ENCODE measurements at places on chromosomes 5 and 9.

- DNase-seq = no peak
These were observed 7.2 kb downstream of the C1QTNF2 start for GRCh38 chr5:160363211-160363610.

- no peak for DNase-seq
These were observed 4.0 kb upstream of the RANBP3L start for GRCh38 chr5:36305571-36306326.

DNA sequence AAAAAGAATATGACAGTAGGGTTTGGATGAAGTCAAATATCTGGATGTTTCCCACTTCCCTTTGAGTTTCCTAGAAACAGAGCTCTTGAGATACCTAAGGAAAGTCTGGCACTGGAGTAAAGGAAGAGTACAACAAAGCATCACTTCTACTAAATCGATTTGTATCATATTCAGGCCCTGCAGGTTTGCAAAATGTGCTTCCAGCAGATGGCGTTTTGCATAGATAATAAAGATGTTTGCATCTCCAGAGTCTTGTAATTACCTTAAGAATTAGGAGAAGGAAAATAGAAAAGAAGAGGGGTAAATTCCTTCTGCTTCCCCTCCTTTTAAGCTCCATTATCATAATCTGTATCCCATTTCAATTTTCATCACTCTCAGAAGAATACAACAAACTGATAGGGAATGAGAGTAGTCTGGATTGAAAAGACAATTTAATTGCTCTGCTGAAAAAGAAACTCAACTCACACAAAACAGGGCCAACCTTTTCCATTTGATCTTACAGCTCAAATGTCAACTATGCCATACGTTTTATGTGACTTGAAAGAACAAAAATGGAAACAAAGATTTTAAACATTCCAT, 380.4 kb downstream of the PTPRD start:
- no peak for DNase-seq

- no peak for DNase-seq
These were observed 71.7 kb downstream of the PCSK5 start for GRCh38 chr9:75962013-75962661.

GRCh38 chr9:135294836-135295235, 184.7 kb upstream of the PPP1R26 start:
- DNase-seq = no peak

DNA sequence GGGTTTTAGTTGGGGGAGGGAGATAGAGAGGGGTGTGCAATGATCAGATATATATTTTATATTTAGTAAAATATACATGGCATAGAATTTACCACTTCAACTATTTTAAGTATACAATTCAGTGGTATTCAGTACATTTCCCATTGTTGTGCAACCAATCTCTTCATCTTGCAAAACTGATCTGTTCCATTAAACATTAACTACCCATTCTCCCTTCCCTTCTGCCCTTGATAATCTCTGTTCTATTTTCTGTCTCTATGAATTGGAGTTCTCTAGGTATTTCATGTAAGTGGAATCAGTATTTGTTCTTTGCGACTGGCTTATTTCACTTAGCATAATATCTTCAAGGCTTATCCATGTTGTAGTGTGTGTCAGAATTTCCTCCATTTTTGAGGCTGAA, 38.6 kb downstream of the TGFBI start:
- DNase-seq = no peak

DNA sequence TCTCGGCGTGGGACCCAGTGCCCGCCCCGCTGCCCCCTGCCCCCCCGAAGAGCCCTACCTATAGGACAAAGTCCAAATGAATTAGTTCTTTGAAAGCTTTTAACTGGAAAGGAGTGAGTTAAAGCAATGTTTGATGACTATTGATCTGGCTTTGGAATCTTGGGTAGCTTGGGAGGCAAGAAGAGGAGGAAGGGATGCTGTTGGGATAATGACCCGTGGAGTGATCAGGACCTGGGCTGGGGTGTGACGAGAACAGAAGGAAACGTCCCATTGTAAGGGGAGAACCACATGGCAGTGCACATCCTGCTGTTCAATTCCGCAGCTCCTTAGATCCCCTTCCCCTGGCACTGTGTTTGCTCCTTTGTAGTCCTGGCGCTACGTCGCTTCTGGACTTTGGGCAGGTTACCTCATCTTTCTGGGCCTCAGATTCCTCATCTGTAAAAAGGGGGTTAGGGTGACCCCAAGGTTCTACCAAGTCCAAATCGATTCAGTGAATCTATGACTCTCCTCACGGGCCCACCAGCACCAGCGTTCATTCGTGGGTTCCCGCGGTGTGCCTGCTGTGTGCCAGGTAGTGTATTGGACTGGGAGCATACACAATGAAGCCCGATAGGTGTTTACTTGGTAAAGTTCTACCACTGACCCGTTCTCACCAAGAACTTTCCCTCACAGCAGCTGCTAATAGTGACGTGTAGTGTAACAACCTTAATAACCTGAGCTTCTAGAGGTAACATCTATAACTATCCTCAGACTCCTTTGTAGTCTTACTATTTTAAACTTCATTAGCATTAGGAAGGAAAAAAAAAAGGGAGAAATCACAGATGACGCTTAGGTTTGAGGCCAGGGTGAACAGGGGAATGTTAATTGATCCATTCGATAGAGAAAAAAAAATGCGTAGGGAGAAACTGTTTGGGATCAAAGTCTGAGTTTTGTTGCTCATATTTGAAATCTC, 1.1 kb upstream of the NADK2 start:
- no peak for DNase-seq

- no peak for DNase-seq
These were observed 52.3 kb downstream of the WDR36 start for GRCh38 chr5:111144352-111144930.

DNA sequence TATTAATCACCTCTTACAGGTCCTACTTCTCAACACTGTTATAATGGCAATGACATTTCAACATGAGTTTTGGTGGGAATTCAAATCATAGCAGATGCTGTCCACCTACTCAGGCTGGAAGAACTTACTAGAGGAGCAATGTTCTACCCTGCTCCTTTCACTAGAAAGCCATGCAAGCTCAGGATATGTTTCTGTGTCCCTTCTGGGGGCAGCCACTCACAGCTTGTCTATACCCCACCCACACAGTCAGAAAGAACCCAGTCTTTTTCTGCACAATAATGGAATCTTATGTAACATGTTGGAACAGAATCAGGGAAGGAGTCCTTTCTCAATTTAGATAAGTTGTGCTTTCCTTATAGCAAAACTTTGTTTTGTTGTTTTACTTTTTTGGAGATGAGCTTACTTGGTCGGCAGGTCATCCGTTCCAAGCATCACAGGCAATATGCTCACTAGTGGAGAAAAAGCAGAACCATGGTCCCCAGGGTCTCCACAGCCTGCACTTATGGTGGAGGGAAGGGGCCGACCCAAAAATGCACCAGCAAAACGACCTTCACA, 53.3 kb upstream of the ICE1 start:
- no peak for DNase-seq

GRCh38 chr9:17328331-17328730, 193.5 kb downstream of the CNTLN start:
- DNase-seq = no peak

DNA sequence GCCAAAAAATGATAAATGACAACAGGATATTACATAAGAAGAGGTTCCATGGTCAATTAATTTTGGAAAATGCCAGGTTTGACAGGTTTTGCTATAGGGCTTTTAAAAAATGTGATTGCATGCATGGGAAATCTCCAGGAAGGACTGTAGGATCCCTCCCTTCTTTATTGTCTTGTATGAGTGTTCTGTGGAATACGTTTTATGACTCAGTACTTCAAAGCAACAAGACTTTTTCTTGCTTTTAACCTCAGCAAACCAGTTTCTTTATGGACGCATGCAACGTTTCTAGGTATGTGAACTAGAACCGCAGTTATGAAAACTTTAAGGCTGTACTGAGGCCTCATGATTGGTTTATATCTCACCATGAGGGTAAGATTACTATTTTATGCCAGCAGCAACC, 76.6 kb upstream of the NTRK2 start:
- DNase-seq = no peak

- no peak for DNase-seq
These were observed 27.6 kb downstream of the KCNMB1 start for GRCh38 chr5:170361616-170362015.

- DNase-seq = no peak
These were observed 48.5 kb downstream of the OLFM1 start for GRCh38 chr9:135135929-135136315.

- no peak for DNase-seq
These were observed 22.3 kb downstream of the ORM2 start for GRCh38 chr9:114351932-114352331.

DNA sequence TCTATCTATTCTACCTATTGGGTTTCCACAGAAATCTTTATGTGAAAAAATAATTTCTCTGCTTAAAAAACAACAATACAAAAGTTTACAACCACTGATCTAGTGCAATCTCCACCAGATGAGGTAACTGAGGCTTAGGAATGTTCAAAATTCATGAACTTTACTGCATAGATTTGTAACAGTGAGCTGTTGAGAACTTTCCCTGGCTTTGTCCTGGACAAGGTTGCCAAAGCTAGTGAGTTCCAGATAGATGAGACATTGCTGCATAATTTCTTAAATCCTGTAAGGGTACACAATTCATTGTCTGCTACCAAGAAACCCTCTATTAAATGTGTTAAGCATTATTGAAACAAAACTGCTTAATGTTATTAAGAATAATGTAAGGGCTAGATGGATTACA, 102.7 kb downstream of the OSMR start:
- DNase-seq = no peak

GRCh38 chr5:88158056-88158455, 110.6 kb downstream of the TMEM161B start:
- no peak for DNase-seq

DNA sequence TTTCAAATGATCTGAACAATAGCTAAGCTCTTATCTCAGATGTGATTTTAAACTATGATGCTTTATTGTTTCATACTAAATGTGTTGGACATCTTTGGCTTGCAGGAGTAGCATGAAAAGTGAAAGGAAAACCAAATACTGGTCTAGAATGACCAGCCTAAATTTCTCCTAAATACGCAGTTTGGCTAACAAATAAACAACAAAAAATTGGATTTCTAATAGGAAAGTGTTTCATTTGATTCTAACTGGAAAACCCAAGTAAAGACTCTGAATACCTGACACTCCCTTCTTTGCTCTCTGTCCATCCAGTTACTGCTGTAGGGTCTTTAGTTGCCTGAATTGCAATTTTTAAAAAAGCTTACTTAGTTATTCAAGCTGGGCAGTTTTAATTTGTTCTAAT, 111.7 kb upstream of the ACOT12 start:
- DNase-seq = no peak

GRCh38 chr5:39202597-39203274, 16.6 kb downstream of the FYB1 start:
- DNase-seq = no peak

GRCh38 chr5:135602882-135603721, 24.3 kb upstream of the CXCL14 start:
- no peak for DNase-seq
